Renal cortex interstitium (tissue), 15 donors: ENCODE measurements at places on chromosomes 11 and 22.

GRCh38 chr11:20041499-20041898 lies 118.8 kb downstream of the DBX1 start:
- DNase-seq, result no peak

DNA sequence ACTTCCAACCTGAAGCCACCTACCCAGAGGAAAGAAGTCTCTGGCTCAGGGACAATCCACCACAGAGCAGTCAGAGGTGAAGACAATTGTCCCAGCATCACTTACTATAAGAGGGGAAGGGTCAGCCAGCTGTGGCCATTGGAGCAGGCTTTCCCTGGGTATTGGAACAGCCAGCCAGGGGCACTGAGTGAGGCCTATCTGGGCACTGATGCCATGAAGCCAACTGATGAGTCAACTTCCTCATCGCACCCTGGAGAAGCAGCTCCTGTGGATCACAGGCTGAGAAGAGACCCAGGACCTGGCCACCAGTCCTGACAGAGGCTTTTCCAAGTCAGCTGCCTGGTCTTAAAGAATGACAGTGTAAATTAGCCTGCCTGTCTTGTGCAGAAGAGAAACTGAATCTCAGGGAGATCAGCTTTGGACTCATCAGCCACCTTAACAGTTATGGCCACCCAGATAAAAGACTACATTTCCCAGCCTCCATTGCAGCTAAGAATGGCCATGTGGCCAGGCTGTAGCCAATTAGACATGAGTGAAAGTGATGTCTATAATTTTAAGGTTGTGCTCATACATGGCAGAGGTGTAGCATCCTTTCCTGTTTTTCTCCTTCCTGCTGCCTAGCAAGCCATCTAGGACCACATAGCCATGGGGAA lies 19.0 kb downstream of the CHST1 start:
- DNase-seq, result no peak

DNA sequence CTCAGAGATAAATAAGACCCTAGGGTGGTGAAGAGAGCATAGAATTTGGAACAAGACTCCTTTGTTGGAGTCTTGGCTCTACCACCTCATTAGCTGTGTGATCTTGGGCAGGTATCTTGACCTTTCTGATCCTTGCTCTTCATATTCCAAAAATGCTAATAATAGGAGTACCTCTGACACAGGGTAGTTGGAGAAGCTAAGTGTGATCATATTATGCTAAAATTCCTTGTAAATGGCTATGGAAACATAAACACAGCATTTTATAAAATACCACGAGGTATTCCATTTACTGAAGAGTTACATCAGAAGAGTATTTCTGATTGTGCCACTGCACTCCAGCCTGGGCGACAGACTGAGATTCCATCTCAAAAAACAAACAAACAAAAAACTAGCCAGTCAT lies 9.4 kb downstream of the PTPRJ start:
- no peak for DNase-seq

DNA sequence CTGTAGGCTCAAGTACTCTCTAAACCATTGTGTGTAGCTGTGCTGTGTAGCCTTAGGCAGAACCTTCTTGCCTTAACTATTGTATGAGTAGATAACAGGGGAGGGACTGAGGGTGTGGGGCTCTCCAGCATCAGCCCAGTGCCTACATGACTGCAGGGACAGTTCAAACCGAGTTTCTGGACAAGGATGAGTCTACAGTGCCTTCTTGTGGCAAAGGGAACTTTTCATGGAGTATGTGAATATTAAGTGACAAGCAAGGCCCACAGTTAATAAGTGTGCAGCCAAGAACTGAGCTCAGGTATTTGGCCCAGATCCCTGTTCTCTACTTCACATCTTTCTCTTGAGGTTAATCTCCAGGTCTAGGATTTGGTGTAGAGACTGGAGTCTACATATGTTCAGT lies 424.4 kb upstream of the LARGE1 start:
- no peak for DNase-seq

DNA sequence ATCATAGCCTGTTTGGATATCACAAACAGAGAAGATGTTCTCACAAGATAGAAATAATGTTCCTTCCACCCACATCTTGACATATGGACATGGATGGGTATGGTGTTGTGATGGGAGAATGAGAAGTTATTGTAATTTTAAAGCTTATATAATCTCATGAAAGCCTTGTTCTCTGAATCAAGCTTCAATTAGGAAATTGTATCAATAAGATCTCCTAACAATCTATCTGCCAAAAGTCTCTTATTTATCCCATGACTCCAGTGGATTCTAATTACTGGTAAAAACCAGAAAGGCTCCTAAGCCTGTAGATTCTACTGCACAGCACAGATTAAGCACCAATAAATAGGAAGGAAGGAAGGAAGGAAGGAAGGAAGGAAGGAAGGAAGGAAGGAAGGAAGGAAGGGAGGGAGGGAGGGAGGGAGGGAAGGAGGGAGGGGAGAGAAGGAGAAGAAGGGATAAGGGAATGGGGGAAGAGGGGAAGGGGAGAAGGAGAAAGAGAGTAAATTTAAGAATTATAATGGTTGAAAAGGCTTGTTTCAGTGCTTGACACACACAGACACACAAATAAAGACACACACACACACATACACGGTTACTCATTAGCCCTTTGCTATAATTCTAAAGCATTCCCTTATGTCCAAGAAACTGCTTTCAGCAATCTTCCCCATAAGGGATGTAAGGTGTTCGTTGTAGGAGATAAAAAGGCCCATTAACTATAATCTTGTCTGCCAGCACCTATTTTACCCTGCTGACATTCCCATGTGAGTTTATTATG lies 258.0 kb upstream of the API5 start:
- DNase-seq, result no peak

DNA sequence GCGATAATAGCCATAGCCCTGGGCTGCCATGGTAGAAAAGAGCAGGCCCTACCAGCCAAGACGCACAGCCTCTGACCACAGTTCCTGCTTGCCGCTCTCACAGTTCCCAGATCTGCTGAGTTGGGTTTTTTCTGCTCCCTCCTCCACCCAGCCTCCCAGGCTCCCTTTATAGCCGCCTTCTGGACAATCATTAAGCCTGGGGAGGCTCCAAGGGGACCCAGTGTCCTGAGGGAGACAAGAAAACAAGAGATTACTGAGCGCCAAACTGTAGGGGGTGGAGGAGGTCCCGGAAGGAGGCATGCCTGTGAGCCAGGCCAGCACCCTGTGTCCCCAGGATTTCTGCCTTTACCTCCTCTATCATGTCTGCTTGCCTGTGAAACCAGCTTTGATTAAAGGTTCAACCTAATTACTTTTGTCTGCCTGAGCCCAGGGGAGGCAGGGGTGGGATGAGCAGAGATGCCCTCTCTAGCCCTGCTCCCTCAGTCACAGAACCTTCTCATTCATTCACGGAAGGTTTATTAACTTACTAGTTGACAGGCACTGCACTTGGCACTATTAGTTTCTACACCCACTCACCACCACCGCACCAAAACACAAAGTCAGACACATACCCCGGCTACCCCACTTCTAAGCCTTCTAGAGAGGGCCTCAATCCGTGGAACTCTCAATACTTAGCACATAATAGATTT lies 1.2 kb downstream of the SLC37A4 start:
- peak; percentile 56 for DNase-seq

GRCh38 chr11:121086866-121087265 lies 14.2 kb upstream of the TECTA start:
- DNase-seq, result no peak

- no peak for DNase-seq
Measured at GRCh38 chr22:19720999-19721329, 2.4 kb upstream of the GP1BB start.

DNA sequence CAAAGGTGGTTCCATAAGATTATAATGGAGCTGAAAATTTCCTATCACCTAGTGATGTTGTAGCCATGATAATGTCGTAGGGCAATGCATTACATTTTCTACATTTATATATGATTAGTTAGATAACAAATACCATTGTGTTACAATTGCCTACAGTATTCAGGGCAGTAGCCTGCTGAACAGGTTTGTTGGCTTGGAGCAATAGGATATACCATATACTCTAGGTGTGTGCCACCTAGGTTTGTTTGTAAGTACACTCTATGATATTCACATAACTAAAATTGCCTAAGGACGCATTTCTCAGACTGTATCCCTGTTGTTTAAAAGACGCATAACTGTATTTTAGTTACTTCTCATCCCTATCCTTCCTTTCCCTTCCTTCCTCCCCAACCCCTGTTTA lies 13.6 kb downstream of the PLEKHB1 start:
- no peak for DNase-seq

DNA sequence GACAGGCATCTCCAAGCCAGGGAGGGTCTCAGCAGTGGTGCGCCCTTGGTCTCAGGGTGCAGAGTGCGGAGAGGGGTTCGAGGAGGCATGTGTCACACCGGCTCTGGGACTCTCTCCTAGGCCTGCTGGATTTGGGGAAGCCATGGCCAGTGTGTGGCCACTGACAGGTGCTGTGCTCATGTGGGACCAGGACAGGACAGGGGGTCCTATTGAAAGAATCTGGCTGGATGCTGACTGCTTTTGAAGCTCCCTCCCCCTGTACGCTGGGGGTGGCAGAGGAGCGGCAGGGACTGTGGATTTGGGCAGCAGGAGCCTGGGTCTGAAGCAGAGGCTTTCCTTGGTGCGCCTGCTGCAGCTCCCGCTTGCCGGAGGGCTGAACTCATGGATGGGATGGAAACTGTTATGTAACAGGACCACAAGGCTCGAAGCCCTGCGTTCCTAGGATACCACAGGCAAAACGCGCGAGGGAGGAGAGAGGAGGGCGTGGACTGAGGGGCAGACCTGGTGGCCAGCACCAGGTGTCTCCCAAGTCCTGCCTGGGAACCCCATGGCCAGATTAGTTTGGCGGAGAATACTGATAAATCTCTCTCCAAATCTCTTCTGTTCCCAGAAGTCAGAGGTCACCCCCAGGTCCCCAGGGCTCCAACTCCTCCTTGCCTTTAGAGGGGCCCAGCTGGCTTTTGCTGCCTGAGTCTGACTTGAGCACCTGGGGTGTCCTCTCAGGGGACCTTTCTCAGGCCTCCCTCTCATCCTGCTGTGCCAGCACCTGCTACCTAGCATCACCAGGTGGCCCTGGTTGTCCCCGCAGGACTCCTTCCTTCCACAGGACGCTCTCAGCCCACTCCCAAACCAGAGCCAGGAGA lies 13.8 kb upstream of the TEF start:
- no peak for DNase-seq

DNA sequence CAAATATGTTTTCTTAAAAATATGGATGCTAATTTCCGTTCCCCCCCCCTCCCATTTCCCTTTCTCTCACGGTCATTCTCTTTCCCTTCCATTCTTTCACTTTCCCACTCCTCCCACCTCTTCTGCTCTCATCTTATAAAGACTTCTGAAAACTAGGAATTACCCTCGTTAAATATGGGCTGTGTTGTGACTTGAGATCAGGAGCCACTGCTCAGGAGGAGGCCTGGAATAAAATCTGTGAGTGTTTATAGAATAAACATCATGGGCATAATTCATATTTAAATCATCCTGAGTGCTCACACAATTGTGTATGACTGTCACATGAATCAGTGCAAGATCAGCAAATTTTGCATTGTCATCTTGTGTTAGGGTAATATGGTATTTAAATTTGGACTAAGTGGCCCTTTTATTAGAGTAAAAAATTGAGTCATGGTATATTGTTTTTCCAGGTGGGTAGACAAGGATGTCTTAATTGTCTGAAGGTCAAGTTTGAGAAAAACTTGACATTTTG lies 208.0 kb downstream of the DDX10 start:
- no peak for DNase-seq

DNA sequence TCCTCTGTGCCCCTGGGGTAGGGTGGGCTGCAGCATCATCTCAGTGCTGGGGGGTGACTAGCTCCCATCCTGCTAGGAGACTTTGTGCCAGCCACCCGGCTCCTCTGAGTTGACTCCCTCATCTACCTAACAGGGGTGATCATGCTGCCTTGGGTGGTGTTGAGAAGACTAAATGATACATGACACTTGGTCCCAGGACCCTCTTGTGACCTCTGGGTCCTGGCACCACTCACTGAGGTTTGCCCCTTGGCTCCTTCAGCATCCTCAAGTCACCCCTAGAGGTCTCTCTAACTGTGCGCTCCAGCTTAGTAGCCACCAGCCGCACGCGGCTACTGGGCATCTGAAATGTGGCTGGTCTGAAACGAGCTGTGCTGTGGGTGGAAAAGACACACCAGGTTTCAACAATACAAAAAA lies 72.1 kb downstream of the LRRC32 start:
- no peak for DNase-seq

DNA sequence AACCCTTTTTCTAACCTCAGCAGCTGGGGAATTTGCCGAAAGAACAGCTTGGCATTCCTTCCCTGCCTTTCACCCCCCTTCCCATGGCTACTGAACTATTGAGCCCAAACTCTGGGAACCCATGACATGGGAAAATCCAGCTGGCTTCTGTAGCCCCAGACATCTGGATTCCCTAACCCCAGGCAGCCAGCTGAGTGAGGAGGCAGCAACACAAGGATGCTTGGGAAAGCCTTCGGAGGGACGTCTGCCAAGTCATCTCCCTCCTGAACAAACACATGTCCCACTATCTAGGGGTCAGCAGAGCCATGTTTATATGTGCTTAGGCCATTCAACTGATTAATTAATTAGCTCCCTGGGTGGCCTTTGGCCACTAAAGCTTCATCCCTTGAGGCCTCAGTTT lies 21.6 kb downstream of the LRRC55 start:
- DNase-seq, result no peak

DNA sequence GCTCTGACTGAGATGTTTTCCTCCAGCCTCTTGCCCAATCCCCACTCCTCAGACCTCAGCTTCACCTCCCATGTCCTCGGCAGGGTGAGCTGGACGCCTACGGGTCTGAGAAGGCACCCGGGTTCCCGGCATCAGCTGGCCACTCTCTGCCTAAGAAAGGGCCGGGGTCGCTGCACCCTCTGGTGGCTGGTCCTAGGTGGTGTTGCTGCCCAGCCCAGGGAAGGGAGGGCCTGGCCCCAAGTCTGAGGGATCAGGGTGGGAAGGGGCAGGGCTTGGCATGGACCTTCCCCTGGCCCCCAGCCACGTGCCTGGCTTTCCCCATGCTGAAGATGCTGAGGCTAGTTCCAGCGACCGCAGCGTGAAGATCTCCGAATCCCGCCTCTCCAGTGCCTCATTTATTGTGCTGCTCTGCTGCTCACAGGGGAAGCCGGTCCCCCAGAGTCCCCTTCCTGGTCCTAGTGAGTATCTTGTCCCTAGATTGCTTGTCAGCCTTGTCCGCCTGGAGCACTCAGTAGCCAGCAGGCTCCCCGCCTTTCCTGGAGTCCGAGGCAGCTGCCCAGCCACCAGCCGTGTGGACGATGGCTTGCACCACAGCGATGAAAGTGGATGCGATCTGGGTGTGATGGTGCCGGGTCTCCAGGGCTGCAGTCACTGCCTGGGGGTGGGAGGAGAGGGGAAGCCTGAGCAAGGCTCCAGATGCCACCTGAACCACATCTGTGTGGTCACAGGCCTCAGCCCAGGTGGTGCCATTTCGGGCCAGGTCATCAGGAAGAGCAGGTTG lies 2.9 kb upstream of the GGT5 start:
- peak; percentile 63 for DNase-seq
